ENCODE measurements at places on chromosomes 3 and 15.

DNA sequence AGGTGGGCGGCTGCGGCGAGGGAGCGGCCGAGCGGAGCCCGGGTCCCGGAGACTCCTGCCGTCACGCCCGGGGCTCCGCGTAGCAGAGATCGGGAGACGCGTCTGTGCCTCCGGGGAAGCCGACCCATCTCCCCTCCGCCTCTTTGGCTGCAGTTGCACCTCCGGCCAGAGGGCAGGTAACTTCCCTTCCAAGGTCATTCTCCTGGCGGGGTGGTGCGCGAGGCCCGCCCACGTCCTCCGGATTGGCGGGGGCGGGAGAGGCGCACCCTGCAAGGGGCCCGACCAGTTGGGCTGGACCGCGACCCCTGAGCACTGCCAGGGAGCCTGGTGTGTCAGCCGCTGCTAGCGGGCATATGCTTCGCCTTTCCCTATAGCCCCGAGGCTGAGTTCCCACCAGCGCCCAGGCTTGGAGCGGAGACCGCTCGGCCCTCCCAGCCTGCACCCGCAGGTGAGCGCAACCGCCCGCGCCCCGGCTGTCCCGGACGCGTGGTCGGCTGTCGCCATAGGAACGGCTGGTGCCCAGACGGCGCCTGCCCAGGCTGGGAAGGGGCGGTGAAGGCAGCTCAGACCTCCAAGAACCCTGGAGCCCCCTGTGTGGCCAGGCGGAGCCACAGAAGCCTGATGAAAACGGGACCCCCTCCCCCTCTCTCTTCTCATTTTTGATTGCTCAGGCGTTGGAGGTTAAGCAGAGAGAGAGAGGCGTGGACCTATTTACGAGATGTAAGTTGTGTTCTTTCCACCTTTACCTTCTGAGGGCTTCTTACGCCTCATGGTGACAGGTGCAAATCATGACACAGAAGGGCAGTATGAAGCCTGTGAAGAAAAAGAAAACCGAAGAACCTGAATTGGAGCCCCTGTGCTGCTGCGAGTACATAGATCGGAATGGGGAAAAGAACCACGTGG is 453 bp downstream of the ZDHHC23 start:
- no peaks in the 10 kb centered on the region for H3K36me3 ChIP-seq
- H3K4me3 ChIP-seq, result peak overlapping the region; percentile 87
- H3K27ac ChIP-seq, result peak overlapping the region; percentile 77
- peaks cover 2% of the 10 kb centered on the region for H3K4me1 ChIP-seq
- H3K27me3 ChIP-seq, result no peaks in the 10 kb centered on the region
- no peak for DNase-seq

DNA sequence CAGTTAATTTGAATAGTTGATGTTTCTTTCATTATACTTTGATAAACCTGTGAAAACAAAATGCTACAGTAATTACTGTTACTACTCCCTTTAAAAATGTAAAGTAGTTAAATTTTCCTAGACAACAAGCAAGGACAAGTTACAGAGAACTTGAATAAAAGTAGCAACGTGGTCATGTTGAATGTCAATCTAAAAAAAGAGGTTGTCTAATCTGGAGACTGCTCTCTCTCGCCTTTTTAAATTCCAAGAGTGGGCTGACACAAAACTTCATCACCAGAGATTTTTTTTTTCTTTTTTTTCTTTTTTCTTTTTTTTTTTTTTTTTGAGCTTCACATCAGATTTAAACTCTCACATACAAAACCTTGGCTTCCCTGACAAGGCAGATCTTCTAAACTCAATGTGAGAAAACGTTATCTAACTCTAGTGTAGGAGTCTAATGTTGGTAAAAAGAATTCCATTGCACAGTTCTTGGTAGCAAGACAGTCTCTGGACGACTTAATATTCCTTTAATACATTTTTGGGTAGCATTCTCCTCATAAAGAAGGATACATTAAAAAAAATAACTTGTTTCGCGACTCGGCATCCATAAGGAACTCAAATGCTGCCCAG is 4.1 kb downstream of the FOXP1 start:
- H3K27me3 ChIP-seq, result no peaks in the 10 kb centered on the region
- H3K27ac ChIP-seq, result peak overlapping the region; percentile 98
- no peaks in the 10 kb centered on the region for H3K36me3 ChIP-seq
- H3K4me3 ChIP-seq, result peak overlapping the region; percentile 62

DNA sequence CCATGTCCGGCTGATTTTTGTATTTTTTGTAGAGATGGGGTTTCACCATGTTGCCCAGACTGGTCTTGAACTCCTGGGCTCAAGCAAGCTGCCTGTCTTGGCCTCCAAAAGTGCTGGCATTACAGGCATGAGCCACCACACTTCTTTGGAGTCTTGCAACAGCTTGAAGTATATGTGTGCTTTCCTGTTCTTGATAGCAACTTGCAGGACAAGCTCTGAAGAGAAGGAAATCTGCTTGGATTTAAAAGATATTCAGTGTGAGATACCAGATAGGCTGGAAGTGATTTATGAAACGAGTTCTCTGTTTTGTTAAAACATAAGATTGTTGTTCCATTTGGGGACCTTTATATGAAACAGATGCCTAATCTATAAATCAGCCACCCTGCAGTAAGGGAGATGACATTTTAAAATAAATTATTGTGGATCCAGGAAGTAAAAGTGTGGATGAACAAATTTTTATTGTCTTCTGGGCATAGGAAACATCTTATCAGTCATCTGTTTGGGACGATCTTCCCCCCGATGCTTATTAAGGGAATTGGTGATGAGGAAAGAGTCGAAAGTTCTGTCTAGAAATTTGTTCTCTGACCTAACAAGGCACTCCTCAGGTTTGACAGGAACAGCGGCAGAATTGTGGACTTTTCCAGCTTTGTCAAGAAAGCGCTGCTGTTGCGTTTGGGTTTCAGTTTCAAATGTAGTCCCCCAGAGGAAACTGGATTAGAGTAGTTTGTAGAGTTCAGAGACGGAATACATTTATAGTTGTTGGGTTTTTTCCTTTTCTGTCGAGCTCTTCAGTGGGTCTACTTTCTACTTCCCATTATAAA is 53.7 kb upstream of the MAGI1 start:
- no peaks in the 10 kb centered on the region for H3K4me1 ChIP-seq
- no peak overlapping the region for H3K4me3 ChIP-seq
- no peaks in the 10 kb centered on the region for H3K36me3 ChIP-seq
- no peaks in the 10 kb centered on the region for H3K27me3 ChIP-seq
- no peak overlapping the region for H3K27ac ChIP-seq

DNA sequence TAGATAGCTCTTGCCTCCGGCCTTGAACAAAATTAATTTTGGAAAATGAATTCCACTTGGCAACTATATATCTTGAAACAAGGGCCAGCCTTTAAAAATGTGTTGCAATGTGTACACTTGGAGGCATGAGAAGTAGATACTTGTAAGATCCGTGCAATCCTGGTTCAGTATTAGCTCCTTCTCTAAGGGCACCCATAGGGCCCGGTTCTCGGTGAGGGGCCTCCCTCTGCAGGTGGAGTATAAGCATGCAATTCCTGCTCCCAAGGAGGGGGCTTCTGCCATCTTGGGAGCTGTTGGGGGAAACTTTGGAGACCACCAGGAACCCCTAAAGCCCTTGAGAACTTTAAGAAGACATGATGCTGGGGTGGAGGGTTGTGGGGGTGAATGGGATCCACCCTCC is 388.7 kb upstream of the RGMA start:
- peaks cover 18% of the 10 kb centered on the region for H3K4me1 ChIP-seq
- peak overlapping the region; percentile 89 for H3K27ac ChIP-seq
- DNase-seq, result no peak

DNA sequence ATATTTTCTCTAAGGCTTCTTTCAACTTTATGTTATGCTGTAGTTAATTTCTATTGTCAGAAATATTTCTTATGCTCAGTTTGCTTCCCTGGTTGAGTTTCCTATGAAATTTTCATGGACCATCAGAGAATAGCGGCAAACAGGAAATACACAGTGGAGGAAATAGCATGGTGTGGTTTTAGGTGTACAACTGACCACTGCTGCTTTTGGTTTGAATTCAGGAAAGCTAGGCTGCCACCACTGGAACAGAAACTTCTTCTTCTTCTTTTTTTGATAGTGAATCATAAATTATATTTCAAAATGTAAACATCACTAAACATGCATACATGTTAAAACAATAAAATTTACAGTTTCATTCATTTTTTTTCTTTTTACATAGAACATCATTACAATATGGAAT is 316.6 kb upstream of the TGFBR2 start:
- no peak for DNase-seq
- no peak overlapping the region for H3K27ac ChIP-seq
- H3K36me3 ChIP-seq, result no peaks in the 10 kb centered on the region
- no peaks in the 10 kb centered on the region for H3K27me3 ChIP-seq
- H3K4me3 ChIP-seq, result no peak overlapping the region

DNA sequence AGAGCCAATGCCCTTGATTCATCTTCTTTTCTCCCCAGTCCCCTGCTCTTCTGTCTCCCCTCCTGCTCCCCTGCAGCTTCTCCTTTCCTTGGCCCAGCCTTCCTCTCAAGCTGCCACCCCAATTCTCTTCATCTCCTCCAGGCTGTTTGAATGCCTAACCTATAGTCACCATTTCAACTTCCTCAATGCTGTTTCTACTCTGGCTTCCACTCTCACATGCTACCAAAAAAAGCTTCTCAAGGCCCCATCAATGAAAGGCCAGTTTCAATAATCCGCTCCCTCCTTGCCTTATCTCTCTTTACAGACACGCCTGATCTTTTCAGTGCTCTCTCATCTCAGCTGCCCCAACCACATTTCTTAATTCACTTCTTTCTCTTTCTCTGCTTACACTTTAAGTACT is 212.2 kb upstream of the GPR149 start:
- H3K27me3 ChIP-seq, result no peaks in the 10 kb centered on the region
- DNase-seq, result no peak

GRCh38 chr3:34319881-34320280 is 521.5 kb downstream of the PDCD6IP start:
- no peak overlapping the region for H3K27ac ChIP-seq
- H3K4me1 ChIP-seq, result no peaks in the 10 kb centered on the region
- no peak for DNase-seq
- H3K36me3 ChIP-seq, result no peaks in the 10 kb centered on the region
- no peaks in the 10 kb centered on the region for H3K27me3 ChIP-seq
- no peak overlapping the region for H3K4me3 ChIP-seq

DNA sequence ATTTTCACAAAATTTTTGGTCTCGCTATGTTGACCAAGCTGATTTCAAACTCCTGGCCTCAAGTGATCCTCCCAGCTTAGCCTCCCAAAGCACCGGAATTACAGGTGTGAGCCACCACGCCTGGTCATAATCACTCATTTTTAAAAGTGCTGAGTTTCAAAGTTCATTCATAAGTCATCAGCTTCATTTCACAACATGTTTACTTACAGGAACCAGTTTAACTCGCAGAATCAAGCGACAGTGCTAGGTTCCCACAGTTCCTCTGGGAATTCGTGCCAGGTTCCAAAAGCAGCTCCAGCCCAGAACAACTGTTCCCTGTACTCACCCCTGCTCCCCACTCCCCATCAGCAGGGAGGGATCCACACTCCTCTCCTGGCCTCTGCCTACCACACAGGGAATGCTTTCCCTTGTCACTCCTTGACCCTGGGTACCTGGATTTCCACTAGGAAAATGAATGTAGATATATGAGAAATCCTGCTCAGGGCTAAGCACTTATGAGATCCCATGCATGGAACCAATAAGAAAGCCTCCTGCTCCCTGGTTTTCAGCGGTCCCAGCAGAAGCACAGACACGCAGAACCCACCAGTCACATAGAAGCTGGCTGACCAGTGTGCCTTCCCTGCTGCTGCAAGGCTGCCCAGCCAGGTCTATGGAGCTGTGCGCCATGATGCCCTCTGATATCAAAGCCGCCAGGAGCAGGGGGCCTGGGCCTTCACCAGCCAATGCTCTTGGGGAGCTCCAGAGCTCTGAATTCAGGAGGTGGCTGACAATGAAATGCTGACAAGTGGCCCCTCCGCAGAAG is 72.3 kb downstream of the ITGB5 start:
- peaks cover 23% of the 10 kb centered on the region for H3K4me1 ChIP-seq
- no peak for DNase-seq

DNA sequence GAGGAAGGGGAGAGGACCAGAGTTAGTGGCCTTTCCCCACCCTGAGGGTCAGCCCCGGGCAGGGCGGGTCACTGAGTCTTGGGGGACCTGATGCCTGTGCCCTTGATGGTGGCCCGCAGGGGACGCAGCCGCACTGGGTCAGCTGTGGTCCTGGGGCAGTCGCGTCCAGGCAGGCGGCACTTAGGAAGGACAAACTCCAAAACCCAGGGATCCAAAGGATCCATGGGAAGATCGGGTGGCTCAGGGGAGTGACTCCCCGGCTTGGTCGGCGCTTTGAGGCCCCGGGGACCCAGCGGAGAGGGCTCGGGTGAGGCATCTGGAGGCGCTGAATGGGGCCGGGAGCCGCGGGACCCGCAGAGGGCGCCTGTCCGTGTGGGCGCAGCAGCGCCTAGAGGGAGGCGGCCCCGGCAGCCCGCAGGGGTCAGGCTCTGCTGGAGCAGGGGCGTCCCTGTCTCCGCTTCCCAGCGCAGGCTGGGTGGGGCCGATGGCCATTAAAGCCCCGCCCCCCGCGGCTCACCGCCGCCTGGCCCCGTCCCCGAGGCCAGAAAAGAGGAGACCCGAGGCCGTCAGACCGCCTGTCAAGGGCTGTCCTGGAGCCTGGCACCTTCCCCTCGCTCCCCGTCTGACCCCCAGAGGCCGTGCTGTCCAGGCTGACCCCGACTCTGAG is 17.5 kb downstream of the CIDEC start:
- peaks cover 10% of the 10 kb centered on the region for H3K4me1 ChIP-seq
- no peaks in the 10 kb centered on the region for H3K36me3 ChIP-seq
- DNase-seq, result no peak
- H3K27me3 ChIP-seq, result peaks cover 20% of the 10 kb centered on the region

GRCh38 chr15:77145370-77145769 is 74.5 kb upstream of the TSPAN3 start:
- no peak overlapping the region for H3K4me3 ChIP-seq
- H3K36me3 ChIP-seq, result peaks cover 11% of the 10 kb centered on the region
- H3K4me1 ChIP-seq, result no peaks in the 10 kb centered on the region
- no peaks in the 10 kb centered on the region for H3K27me3 ChIP-seq

- no peaks in the 10 kb centered on the region for H3K27me3 ChIP-seq
- peaks cover under 1% of the 10 kb centered on the region for H3K36me3 ChIP-seq
- DNase-seq, result no peak
Measured at GRCh38 chr15:69462030-69462492, 9.4 kb downstream of the RPLP1 start.
